ENCODE measurements at places on chromosomes 11 and 22. TPM values are rescaled to one million over a fixed set of nuclear protein-coding genes. Genes with fewer than 3 reads are reported as not detected.

Gene BCO2
- total RNA-seq: 0.75 TPM

Gene RAG1
- 2.6 TPM for total RNA-seq

Gene SMIM35
- total RNA-seq: not detected

Gene UBQLN3
- total RNA-seq: not detected
